Cerebellar nuclear complex (tissue), 1 donor: ENCODE measurements at places on chromosomes 2 and 18.
A peak's percentile ranks its signal among the peaks of the same experiment; 100 is the strongest.

- no peak for DNase-seq
Measured at GRCh38 chr18:67475673-67476072, 40.8 kb downstream of the DSEL start.

DNA sequence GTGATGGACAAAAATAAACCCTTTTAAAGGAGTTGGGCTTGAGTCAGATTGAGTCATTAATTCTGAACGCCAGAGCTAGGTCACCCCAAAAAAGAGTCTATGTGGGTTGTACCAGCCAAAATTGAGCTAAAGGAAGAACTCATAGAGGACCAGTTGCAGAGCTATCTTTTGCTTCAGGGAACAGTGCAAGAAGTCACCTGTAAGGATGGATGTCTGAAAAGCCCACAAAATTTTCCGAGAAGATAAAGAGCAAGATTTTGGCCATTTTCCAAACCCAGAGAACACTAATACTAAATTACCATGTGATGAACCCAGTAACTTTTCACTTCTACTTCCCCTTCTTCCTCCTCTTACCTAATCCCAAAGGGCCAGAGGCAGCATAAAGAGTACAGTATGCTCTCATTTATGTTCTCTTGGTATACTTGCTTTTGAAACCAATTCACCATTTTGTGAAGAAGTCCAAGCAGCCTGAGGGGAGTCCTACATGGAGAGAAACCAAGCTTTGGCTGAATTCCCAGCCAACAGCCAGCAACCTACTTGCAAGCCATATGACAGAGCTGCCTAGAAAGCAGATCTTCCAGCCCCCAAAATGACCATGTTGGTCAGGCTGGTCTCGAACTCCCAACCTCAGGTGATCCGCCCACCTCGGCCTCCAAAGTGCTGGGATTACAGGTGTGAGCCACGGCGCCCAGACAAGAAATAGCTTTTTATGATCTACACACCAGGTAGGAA, 551.7 kb downstream of the SATB2 start:
- no peak for DNase-seq

GRCh38 chr2:11788461-11789124, 42.2 kb downstream of the LPIN1 start:
- DNase-seq = no peak

DNA sequence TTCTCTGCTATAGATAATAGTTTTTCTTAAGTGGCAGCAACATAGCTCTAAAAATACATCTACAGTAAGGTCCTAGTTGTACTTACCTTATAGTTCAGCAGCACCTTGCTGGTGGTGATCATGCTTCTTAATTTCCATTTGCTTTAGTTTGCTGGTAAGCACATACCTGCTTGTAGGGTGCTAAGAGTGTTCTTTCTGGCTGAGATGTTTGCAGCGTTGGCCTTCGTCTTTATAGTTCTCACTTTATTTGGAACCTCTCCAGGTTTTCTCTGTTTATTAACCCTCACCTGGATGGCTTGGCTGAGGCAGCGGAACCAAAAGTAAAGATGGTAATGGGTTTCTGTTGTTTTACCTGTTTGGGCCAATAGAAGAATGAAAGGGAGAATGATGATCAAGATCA, 123.6 kb upstream of the EFEMP1 start:
- DNase-seq = no peak

- no peak for DNase-seq
Measured at GRCh38 chr2:130727286-130727924, 1.5 kb upstream of the GPR148 start.

DNA sequence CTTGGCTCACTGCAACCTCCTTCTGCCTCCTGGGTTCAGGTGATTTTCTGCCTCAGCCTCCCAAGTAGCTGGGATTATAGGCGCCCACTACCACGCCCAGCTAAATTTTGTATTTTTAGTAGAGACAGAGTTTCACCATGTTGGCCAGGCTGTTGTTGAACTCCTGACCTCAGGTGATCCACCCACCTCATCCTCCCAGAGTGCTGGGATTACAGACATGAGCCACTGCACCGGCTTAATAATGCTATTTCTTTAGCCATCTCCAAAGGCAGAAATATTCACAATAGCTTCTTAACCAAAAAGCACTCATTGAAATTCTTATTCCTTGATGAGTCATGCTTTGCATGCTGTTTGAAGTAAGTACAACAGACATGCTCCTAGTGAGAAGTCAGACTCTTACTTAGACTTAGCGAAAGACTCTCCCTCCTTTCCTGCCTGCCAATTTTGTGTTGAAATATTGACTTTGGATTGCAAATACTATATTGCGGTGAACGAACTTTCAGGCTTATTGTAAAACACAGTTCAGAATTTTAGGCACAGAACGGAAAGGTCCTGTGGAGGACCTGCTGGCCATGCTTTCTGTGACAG, 4.4 kb downstream of the ACTR3 start:
- DNase-seq = no peak

- no peak for DNase-seq
Measured at GRCh38 chr2:1088192-1088860, 137.7 kb downstream of the SNTG2 start.

DNA sequence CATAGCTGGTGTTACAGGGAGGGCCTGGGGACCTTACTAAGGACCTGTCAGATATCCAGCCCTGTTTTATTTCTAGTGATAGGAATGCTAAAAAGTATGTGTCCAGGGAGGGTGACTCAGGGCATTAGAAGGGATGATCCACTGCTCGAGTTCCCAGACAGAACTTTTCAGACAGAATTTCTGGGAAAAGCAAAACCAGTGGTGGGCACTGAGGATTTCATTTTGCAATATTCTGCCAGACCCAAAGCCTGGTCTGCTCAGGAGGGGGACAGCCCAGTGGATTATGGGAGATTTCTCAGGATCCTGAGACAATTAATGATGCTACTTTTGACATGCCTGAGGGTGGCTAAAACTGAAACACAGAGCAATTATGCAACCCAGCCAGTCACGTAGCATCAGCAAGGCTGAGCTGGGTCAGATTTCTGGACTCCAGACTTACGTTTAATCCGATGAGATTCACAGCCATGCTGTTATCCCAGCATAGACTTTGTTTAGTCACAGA, 4.7 kb upstream of the KCNE4 start:
- no peak for DNase-seq

GRCh38 chr18:12317664-12318333, 9.8 kb downstream of the TUBB6 start:
- DNase-seq = no peak

DNA sequence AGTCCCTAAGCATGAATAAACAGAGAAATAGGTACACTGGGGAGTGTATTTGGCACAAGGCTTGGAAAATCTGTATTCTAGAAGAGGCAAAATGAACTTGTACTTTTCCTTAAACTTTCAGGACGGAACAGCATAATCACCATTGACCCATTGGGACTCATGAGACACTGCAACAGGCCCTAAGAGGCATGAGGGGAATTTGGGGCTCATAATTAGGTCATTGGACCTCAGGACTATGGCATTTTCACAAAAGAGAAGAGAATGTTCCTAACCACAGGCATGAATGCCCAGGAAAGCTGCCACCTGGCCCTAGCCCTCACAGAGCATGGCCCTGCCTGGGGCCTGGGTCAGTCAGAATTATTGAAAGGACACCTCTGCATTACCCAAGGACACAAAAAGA, 67.9 kb upstream of the PIK3C3 start:
- DNase-seq = no peak

GRCh38 chr18:3151399-3152264, 68.1 kb downstream of the MYOM1 start:
- no peak for DNase-seq

- no peak for DNase-seq
Measured at GRCh38 chr2:197946562-197946961, 142.2 kb downstream of the PLCL1 start.

GRCh38 chr2:83900862-83901261, 558.2 kb downstream of the SUCLG1 start:
- DNase-seq = no peak

DNA sequence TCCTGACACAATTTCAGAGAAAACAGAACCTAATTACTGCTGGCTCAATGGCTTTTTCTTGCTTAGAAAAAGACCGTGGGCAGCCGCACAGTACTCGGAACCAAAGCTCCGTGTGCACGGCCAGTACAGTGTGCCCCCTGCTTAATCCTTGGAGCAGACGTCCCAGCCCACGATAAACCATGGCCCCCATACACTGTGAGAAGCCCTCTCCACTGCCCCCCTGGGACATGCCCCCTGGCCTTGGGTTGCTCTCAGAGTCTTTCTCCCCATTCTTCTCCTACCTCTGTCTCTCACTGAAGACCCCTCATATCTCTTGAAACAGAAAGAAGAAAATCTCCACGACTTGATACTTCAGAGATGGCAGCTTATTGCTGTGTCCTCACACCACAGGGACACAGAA, 44.0 kb downstream of the CYP26B1 start:
- no peak for DNase-seq

DNA sequence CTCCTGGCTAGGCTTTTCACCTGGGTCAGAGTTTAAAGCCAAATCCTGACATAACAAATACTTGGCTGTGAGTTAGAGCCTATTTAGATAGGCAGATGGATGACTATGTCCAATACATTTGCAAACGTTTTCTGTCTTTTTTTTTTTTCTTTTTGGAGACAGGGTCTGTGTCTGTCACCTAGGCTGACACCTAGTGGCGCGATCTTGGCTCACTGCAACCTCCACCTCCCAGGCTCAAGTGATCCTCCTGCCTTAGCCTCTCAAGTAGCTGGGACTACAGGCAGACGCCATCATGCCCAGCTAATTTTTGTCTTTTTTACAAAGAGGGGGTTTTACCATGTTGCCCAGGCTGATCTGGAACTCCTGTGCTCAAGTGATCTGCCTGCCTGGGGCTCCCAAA, 124.8 kb downstream of the DYM start:
- DNase-seq = no peak

DNA sequence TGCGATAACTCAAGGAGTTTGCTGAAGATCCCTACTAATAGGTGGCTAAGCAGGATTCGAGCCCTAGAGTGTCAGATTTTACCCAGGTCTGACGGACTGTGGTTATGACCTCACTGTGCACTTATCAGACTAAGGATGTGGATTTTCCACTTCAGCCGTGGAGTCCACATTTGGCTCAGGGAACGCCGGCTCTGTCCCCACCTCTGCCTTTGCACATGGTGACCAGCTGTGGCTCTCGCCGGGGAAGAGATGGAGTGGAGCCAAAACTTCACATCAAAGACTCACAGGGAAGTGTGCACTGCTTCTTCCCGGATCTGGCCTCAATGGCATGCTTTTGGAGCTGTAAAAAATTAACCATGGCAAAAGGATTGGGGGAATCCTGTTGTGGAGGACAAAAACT, 249.3 kb upstream of the APCDD1 start:
- no peak for DNase-seq

DNA sequence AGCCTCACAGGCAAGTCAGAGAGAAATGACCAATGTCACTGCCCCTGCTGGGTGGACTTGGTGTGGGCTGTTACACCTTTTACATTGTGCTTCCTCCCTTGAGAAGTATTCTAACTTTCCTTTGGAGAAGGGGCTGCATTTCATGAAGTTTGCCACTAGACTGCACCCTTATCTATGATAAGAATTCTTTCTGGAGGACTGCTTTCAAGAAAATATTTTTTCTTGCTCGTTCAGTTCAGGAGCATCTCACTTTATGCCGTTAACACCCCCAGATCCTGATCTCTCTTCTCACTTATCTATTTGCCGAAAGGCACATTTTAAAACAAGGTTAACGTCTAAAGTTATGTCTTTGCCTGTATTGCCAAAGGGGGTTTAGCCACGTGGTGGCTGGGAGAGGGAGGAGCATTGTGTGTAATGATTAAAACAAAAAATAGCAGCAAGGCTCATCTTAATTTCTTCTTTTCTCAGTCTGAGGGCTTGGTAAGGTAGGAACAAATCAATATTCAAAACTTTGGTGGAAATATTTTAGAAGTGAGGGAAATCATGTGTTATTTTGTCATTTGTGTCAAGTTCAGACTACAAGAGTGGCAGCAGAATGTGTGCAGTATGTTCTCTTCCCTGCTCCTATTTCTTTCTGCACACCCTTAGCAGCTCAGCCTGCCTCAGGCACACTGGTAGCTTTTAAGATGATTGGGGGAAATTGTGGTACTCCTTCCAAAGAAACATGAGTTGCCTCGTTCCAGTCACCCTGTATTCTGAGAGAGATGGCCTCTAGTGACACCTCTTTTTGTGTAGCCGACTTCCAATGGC, 1.6 kb upstream of the IGFBP5 start:
- peak; percentile 5 for DNase-seq

DNA sequence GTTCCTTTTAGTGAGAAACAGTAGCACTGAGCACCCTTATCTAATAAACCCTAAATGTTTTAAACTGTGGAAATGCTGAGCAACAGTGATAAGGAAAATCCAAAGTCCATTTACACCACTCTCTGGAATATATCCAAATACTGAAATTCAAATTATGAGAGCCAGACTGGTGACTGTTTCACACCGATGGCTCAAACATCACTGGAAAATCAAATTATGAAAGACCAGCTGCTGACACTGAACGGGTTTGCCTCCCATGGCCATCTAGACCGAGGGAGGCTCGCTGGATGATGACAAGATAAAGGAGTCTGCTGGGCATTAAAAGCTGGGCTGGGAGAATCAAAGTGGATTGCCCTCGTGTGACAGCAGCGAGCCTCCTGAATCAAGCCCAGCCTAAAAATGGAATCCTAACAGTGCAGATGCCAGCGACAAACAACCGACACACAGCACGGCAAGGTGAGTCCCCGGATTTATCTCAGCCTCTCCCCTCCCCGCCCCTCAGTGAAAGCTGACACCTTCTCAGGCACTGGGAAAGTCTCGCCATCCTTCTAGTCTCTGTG, 30.3 kb downstream of the SERPINE2 start:
- no peak for DNase-seq

DNA sequence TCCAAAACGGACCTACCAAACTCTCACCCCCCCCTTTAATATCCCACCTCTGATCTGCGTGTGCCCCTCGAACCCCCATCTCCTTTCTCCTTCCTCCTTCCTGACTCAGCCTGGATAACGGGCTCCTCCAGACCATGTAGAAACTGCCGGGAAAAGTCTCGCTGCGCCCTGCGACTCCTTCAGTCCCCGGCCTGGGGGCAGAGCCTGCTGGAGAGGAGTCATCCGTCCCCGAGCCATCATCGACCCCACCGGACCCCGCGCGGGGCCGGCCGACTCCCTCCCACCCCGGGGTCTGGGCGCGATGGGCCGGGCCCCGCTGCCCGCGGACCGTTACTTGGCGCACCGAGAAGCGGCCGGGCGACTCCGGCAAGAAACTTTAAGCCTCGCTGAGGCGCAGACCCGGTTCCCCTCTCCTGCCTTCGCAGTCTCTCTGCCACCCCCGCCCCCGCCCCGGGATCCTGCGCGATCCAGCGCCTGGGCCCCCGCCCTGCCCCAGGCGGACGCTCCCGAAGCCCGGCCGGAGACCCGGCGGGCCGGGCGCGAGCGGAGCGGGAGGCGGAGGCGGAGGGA, 3.4 kb downstream of the ZEB2 start:
- DNase-seq = no peak

- DNase-seq = no peak
Measured at GRCh38 chr2:132780651-132781050, 110.6 kb upstream of the LYPD1 start.

GRCh38 chr2:22999951-23000350, 385.0 kb upstream of the KLHL29 start:
- no peak for DNase-seq
